Stimulated activated CD8-positive, alpha-beta memory T cell treated with anti-CD3 and anti-CD28 coated beads, Interleukin-4, amount 100 ng/mL, for 1 hour (primary cell): ENCODE measurements at places on chromosomes 7 and 10.

DNA sequence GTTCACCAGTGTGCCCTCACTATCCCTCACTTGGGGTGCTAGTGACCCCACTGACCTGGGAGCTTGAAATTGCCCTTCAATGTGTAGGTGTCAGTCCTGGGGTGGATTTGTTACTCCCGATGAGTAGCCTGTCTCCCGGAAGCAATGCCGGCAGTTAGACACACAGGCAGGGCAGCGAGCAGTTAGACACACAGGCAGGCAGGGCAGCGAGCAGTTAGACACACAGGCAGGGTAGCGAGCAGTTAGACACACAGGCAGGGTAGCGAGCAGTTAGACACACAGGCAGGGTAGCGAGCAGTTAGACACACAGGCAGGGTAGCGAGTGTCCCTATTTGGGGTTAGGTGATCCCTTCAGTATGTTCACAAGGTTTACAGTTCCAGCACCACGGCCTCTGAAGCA, 44.0 kb downstream of the VWA2 start:
- DNase-seq = no peak

DNA sequence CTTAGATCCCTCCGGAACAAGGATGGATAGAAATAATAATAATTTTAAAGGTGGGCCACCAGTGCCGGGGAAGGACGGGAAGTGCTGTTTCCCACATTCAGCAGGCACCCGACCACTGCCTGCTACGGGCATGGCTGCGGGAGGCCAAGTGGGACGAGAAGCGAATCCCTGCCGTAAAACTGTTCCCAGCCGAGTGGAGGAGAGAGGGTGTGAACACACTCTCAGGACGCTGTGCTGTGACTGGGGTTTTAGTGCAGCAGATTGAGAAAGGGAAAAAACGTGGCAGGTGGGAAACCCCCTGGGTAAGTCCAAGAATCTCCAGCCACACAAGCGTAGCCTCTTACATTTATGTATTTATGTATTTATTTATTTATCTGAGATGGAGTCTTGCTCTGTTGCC, 158.8 kb downstream of the DNAJB6 start:
- DNase-seq = no peak

DNA sequence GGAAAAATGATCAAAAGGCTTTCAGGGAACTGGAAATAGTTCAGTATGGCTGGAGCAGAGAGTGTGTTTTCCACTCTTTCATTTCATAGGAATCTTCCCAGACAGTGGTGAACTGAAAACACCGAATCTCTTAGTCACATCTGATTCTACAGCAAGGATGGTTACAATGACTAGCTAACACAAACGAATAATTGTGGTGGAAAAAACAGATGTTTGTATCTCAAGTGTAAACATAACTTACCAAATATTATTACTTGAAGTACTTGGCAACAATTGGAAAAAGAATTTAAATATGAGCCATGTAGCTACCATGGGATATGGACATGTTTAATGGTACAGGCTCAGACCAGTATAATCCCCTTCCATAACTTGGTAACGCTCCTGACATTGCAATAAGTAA, 21.1 kb upstream of the BPGM start:
- no peak for DNase-seq

GRCh38 chr7:157817433-157817832, 480.6 kb downstream of the DNAJB6 start:
- no peak for DNase-seq

DNA sequence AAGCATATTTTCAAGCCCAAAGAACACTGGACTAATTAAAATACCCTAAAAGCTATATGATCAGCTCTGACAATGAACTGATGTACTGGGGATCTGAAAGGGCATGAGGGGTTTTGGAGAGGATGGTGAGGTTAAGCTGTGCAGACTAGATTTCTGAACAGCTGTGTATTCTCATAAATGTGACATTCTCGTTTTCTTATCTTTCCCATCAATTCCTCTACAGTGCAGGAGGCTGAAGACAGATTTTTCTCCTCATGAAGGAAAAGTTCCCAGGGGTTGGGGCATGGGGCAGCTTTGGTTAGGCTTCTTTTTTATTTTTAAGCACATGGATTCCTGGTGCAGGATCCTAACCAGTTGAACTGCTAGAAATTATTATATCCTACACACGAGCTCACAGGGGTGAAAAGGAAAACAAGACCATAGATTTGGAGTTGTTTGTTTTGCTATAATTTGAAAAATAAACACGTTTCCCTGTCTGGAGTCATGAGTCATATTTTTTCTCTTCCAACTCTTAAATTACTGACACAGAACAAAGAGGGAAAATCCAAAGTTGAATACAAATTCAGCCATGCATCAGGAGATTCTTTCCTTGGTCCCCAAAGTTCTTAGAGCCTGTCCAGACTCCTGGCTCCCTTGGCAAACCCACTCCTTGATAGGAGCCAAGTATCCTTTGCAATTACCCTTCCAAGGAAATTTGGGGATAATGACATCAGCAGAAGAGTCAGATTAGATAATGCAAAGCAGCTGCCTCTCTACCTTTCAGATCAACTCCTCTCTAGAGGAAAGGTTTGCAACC, 147.7 kb upstream of the NPVF start:
- no peak for DNase-seq

- no peak for DNase-seq
Measured at GRCh38 chr7:95330204-95330960, 6.0 kb upstream of the PON1 start.

DNA sequence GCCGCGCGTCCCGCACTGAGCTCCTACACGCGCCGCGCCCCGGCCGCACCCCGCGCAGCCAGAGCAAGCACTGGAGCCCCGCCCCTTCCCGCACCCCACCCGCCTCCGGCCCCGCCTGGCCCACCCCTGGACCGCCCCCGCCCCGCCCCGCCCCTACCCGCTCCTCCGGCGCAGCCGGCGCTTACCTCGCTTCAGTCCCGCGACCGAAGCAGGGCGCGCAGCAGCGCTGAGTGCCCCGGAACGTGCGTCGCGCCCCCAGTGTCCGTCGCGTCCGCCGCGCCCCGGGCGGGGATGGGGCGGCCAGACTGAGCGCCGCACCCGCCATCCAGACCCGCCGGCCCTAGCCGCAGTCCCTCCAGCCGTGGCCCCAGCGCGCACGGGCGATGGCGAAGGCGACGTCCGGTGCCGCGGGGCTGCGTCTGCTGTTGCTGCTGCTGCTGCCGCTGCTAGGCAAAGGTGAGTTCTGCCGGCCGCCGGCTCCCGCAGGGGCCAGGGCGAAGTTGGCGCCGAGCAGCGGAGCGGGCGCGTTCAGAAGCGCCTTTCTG, at the start of gene RET:
RET (plus strand) TSS at position 194 of the 545 bp plus-strand sequence; CDS start at position 384, 190 bp downstream.
- DNase-seq = no peak

DNA sequence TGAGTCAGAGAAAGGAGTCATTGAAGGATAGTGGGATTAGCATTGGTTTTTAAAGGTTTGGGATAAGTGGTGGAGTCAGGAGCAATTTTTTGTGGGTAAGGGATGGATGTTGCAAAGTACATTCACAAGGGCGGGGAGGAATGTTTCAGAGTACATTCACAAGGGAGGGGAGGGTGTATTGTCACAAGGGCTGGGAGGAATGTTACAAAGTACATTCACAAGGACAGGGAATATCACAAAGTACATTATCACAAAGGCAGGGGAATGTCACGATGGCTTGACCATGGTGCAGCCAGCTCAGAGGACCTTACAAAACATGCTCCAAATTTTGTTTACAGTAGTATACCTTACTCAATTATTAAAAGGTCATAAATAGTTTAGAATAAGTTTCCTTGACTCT, 30.3 kb downstream of the C1GALT1 start:
- no peak for DNase-seq
